ENCODE measurements at places on chromosomes 7 and 10.

GRCh38 chr7:103094102-103094501, 19.2 kb downstream of the ARMC10 start:
- no peak for DNase-seq

DNA sequence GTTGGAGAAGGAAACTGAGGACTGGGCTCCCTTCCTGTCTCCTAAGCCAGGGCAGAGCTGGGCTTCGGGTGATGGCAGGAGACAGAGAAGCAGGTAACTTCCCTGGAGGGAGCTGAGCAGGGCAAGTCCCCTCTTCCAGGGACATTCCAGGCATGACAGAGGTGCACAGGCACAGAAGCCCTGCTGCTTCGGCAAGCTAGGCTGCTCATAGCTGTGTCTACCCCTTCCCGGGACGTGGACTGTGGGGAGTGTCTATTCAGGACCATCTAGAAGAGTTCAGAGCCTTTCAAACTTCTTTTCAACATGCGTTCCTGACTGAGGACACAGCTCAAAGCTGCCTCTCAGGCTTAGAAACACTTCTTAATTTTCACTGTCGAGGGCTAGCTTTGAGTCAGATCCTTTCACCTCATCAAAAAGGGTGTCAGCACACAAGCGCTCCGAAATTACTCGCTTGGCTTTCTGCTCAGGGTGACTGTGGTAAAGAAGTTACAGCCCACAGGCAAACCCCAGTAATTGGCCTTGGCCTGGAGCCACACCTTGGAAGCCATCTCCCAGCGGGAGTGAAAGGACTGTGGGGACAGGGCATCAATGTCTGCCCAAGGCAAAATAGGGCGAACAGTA, 63.7 kb upstream of the STEAP1B start:
- DNase-seq: no peak

DNA sequence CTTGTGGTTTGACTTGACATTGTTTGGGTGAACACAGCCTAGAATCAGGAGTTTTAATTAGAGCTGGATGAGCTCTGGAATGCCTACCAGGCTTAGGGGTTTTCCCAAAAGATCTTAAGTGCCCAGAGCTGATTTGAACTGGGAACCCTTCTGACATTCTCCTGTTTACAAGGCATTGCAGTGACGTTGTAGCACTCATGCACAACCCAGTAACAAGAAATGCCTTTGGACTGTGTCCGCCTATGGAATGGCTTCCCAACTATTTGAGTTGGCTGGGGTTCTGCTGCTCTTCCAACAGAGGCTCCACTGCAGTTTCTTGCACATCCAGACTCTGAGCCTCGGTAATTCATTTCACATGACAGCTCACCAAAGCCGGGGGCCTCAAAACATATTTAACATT, 76.7 kb upstream of the MKX start:
- DNase-seq: no peak

DNA sequence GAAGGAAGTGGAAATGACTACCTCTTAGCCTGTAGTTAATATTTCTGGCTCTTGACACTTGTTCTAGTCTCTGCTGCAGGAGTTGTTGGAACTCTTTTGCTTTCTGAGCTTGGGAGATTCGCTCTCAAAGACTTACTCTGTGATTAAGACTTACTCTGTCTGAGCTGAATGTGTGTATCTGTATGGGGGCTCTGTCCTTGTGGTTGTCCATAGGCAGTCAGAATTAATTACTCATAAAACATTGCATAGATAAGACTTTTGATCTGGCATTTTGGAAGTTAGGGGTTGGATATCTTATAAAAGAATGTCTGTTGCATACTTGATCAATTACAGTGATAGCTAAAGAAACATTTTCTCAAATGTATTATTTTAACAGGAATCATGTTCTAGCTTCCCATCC, 199.2 kb upstream of the KIAA1217 start:
- no peak for DNase-seq

GRCh38 chr10:8638088-8638672, 583.7 kb downstream of the GATA3 start:
- no peak for DNase-seq

GRCh38 chr10:128803790-128804189, 663.3 kb upstream of the MGMT start:
- DNase-seq: no peak

DNA sequence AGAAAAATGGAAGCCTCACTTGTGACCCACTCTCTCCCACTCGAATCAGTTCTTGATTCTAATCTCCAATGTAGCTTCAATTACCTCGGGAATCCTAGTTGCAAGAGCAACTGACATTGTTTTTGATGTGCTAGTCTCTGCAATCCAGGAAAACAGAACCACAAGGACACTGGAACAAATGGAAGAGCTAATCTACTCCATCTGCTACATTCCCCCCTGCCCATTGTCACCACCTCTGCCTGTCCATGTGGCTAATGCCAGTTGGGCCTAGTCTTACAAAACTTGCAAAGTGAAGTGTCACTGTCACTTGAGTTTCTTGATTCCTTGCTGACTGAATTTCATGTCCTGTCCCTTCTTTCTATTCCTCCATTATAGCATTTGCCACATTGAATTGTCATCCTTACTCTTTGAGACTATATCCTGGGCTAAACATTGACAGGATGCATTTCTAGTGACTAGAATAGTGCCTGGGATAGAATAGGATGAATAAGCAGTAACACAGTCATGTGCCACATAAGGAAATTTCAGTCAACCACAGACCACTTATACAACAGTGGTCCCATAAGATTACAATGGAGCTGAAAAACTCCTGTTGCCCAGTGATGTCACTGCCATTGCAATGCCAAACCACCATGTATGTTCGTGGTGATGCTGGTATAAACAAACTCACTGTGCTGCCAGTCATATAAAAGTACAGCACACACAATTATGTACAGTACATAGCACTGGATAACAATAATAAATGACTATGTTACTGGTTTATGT, 13.5 kb downstream of the GCC1 start:
- no peak for DNase-seq

GRCh38 chr10:24962995-24963394, 10.6 kb upstream of the PRTFDC1 start:
- DNase-seq: no peak

DNA sequence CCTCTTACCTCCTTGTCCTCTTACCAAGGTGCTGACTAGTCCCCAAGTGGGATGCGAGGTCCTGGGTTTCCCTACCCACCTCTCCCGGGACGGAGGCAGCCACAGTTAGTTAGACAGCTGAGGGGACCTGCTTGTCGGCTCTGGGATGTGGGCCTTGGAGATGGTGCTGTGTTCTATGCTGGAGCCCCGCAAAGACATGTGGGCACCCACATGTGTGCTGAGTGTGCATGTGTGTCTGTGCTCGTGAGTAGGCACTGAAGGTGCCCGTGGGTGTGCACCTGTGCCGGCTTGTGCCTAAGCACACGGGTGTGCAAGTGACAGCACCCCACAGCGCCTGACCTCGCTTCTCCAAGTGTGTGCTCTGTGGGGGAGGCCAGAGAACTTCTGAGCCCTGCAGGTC, 62.2 kb downstream of the NEURL1 start:
- no peak for DNase-seq

DNA sequence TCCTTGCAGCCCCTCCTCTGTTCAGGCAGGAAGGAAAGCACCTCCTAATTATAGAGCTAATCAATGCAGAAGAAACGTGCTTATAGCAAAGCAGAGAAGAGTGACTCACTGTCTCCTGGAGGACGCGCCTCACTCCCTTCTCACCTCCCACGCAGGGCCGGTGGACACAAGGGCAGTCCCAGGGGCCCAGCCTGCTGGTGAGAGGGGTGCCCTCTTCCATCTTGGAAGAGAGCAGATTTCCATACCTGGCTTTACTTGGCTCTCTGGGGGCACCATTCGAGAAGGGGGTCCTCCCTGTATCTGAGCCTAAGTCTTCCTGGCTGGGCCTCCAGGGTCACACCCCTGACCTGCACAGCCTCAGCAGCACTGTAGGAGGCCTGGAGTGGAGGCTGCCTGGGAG, 55.8 kb downstream of the RASGEF1A start:
- no peak for DNase-seq

DNA sequence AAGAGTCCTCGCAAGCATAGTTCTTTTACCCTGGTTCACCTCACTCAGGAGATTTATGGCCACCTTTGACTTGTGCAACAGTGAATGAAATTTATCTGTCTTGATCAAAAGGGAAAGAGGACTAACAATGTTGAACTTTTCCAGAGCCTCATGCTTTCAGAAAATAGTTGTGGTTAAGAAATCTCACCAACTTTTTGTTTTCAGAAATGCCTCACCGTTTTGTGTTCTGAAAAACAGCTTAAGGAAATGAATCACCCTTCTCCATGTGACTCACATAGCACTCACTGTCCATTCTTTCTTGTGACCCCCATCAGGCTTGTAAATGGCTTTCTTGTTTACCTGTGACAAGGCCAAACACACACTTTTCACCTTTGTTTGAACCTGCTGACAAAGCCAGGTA, 148.6 kb upstream of the FAM3C start:
- no peak for DNase-seq
